T-helper 1 cell (primary cell): ENCODE measurements at places on chromosomes 4 and X.

GRCh38 chr4:23978002-23978401 is 88.2 kb upstream of the PPARGC1A start:
- DNase-seq, result no peak

GRCh38 chr4:25786497-25787065 is 76.2 kb downstream of the SEL1L3 start:
- DNase-seq, result no peak

DNA sequence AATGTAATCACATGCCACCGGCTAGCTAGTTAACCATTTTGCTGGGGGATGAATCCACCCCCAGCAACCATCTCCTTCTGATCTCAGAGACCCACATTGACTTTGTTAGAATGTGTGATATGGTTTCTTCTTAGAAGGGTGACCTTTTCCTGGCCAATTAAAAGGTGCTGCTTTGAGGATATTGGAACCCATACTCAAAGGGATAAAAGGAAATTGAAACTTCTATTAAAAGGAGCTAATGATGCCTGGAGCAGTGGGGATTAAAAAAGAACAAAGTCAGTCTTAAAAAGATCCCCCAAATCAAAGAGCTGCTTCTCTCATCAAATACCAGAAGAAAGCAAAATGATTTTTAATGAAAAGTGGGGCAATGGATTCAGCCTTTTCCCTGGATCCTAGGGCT is 214.1 kb downstream of the SHROOM3 start:
- no peak for DNase-seq

- DNase-seq, result no peak
Measured at GRCh38 chr4:139824882-139825522, 159.4 kb downstream of the MGST2 start.

DNA sequence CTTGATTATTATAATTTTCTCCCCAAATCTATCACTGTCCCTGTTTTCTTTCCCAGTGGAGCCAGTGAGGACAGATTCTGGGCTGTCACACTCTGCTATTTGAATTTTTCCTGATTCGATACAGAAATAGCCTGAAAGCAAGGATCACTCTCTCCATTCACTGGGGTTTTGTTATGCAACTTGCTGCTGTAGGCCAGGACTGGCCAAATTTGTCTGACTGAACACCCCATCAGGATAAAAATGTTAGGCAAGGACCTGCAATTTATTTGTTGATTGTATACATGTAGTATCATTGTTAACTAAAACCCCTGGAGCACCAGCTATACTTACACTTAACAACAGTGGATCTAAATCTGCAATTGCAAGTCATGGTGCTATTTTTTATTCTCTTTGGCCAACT is 68.7 kb downstream of the AASDH start:
- no peak for DNase-seq
